NCI-H1092 treated with DMSO at 0.1 percent for 48 hours (cell line): ENCODE measurements at places on chromosomes 1 and 21.
A peak's percentile ranks its signal among the peaks of the same experiment; 100 is the strongest.

DNA sequence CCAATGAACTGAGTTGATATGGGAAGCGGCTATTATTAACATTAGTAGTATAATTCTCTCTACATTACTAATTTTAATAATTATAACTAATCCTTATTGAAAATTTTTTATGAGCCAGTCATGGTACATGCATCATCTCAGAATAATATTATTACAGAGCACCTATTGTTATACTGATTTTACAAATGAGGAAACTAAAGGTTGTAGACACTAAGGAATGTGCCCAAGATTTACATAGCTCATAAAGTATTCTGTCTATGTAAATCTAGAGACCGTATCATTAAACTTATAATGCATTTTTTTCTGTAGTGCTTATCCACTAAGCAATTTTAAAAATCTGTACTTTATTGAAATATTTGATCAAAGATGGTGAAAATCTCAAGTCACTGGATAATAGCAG lies 825.9 kb downstream of the PLA2G4A start:
- DNase-seq = no peak

- no peak for DNase-seq
Observed at GRCh38 chr21:14876524-14876840, 188.3 kb downstream of the NRIP1 start.

DNA sequence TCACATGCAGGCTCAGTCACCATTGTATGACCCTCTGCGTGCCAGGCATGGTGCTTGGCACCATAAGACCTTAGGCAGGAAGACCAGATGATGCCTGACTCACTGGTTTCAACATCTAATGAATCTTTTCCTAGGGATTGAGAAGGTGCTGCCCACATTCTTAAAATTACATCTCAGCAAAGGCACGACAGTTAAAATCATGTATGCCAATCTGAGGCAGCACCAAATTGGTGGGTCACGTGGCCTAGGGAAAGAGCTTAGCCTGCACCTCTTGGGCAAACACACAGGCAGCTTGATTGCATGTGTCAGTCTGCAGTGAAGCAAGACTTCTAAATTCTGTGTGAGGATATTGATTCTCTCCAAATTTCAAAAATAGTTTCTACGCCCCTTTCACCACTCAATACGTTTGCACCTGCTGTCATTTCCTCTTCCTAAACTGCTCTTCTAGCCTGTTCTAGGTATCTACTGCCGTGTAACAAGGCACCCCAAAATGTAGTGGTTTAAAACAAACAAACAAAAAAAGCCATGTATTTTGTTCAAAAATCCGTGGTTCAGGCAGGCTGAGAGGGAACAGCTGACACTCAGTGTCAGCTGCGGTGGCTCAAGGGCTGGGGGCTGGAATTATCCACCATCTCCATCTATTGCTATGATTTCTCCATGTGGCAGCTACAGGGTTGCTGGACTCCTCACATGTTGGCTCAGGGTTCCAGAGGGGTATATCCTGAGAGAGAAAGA lies 160.2 kb upstream of the FGGY start:
- no peak for DNase-seq

DNA sequence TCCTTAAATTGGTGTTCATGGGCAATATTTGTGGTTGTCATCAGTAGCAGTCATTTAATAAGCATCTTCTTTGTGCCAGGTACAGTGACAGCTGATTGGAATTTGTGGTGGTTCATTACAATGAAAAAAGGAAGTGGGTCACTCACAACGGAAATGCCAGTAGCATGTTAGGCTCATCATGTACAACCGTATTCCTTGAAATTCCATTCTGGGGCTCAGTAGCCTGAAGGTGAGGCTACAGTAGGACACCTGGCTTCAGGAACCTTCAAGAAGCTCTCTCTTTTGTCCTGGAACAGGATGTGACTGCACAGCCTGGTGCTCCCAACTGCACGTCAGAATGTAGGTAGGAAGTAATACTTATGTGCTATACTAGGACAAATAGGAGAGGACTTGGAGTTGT lies 93.9 kb downstream of the ST3GAL3 start:
- no peak for DNase-seq

- DNase-seq = peak; percentile 31
Observed at GRCh38 chr1:197144570-197145325, 1.7 kb downstream of the ASPM start.

DNA sequence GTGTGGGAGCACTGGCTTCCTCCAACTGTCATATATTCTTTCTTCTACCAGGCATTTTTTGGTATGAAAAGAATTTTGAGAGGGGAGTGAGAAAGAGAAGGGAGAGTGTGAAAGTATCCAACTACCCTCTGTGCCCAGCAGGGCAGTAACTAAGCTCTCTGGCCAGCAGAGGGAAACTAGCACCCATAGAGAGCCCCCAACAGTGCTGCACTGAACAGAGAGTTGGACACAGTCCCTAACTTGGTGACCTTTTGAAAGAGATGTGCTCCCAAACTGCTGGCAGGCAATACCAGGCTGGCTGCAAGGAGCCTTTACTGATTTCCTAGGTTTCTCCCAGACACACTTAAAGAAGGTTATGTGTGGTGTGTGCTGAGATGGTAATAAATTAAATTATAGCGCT lies 118.8 kb upstream of the PBX1 start:
- DNase-seq = peak; percentile 18

DNA sequence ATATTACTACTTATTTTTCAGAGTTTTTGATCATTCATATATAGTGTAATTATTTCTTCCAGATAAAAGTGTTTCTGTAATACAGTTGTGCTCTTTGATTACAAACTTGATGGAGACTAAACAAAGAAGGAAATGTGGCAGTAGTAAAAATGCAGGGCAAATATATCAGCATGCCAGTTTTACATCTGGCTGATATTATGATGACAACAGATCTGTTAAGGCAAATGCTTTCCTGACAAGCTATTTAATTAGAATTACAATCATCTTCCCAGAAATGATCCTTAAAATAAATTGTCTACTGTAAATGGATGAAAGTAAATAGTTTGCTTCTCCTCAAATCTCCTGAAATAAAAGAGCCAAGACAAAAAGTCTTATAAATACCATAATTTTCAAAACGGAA lies 1659.8 kb downstream of the BRINP3 start:
- DNase-seq = no peak

DNA sequence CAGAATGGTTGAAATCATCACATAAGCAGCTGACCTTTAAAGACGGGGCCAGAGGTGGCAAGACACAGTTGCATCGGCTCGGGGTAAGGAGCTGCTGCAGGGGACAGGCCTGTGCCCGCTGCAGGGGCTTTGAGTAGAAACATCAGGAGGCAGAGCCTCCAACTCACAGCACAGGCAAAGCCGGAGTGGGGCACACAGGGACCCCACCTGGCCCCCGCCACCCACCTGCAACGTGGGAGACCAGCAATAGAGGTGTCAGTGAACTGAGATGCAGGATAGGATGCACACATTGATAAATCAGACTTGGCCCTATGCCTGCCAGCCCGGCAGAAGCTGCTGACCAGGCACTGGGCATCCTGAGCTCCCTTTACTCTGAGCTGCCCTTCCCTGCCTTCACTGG lies 257.2 kb downstream of the NPHP4 start:
- DNase-seq = no peak

GRCh38 chr1:157770442-157771043 lies 6.4 kb downstream of the FCRL2 start:
- no peak for DNase-seq

DNA sequence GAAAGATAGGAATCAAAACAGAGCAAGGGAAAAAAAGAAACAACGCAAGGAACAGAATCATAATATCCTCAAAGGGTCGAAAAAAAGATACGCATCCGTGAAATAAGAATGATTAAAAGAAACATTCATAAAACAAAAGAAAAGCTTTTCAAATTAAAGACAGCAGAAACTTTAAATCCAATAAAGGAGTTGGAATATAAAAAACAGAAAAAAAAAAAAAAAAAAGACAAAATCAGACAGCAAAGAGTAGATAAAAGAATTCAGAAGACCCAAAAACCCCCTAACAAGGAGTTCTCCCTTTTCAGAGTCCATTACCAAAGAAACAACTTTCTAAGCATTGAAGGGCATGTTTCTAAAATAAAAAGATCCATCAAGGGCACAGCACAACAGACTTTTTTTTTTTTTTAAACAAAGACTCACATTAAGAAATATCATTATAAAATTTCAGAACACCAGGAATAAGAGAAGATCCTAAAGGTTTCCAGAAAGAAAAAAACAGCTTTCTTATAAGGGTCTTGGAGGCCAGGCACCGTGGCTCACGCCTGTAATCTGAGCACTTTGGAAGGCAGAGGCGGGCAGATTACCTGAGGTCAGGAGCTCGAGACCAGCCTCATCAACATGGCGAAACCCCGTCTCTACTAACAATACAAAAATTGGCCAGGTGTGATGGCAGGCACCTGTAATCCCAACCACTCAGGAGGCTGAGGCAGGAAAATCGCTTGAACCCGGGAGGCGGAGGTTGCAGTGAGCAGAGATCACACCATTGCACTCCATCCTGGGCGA lies 44.7 kb downstream of the ENAH start:
- no peak for DNase-seq

DNA sequence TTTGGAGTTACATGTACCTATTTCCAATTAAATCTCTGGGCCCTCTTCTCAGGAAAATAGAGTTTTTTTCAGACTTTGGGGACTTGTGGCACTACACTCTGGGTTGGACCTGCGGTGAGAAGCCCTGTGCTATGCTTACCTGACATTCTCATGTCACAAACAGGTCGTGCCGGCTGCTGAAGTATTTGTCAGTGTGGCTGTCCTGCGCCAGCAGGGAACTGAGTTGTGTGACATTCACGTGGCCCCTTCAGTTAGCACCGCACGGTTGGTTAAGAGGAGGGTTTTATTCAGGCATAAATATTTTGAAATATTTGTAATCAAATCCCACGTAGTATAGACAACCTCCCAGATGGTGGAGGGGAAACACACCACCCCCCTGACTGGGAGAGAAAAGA lies 6.3 kb upstream of the COL6A2 start:
- DNase-seq = no peak

DNA sequence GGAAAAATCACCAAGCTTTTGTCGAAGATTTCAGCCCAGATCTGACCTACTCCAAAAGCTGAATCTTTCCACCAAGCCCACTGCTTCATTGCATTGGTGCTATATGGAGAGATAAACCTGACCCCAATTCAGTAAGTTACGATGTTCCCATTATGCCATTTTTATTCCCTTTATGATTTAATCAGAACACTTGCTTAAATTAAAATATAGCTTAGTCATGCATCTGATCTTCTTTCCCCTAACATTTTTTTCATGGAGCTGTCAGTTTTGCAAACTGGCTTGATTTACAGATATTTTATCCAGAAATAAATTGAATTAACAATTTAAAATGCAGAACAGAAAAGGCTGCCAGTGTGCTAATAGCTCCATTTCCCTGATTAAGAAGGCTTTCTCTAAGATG lies 503.5 kb upstream of the C1orf87 start:
- no peak for DNase-seq

DNA sequence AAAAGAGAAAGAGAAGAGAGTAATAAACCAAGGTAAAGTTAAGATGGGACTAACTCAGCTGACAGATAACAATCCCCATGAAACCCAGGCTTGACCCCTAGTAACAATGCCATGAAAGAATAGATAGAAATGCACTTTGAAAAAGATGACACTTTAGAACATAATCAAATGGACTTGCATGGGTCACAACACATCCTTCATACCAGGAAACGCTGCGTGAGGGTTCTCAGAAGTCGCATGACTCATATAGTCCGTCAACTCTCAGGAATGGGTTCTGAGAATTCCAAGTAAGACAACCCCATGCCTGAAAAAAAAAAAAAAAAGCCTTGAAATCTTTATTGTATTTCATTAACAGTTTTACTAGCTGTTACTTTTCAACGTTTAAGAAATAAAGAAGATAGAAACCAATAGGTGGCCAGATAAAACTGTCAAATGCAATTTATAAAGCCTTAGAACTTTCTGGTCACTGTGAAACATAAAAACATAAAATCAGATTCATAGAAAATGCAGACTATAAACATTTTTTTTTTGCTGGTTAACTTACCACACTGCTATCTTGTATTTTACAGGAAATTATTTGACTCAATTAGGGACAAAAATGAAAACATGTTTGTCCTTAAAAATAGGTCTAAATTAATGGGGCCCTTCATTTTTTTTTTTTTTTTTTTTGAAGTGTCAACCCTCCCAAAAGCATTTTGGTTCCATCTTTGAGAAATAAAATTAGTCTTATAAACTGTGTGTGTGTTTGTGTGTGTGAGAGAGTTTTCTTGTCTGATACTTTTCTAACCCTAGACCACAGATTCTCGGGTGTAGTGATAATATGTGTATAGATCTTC lies 202.1 kb downstream of the NCAM2 start:
- no peak for DNase-seq

GRCh38 chr1:224430511-224431113 lies 4.0 kb downstream of the WDR26 start:
- DNase-seq = no peak

DNA sequence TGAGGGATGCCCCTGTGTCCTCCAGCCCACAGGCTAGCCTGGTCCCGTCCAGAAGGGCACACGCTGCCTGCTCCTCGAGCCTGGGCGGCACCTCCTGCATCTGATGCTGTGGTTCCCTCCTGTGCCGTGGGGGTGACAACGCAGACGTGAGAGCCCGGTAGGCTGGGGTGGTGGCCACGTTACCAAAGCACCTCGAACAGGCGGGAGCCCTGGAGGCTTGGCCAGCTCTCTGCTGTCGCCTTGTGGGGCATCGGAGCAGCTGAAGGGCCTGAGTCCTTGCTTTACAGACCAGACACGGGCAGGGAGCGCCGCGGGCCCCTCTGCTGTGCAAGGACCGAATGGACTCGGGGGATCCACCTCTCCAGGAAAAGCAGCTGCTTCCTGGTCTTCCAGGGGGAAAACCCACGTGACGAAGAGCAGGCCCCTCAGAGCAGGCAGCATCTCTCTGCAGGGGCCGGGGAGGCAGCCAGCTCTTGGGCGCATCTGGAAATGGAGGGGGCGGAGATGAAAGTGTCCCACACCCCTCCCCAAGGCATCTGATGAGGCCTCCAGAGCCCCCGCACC lies 133.3 kb downstream of the NPHP4 start:
- no peak for DNase-seq

DNA sequence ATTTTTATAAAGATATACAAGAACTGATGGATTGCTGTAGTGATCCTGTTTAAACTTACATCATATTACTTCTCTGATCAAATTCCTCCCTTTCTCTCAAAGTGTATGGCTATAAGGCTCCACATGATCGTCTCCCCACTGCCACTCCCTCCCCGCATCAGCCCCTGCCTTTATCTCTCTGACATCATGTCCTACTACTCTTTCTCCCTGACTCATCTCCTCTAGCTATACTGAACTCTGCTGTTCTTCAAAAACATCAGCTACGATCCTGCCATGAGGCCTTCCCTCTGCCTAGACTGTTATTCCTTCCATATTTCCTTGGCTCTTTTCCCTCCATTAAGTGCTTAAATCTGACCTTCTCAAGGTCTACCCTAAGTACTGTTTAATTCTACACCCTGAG lies 22.8 kb downstream of the HFM1 start:
- no peak for DNase-seq

DNA sequence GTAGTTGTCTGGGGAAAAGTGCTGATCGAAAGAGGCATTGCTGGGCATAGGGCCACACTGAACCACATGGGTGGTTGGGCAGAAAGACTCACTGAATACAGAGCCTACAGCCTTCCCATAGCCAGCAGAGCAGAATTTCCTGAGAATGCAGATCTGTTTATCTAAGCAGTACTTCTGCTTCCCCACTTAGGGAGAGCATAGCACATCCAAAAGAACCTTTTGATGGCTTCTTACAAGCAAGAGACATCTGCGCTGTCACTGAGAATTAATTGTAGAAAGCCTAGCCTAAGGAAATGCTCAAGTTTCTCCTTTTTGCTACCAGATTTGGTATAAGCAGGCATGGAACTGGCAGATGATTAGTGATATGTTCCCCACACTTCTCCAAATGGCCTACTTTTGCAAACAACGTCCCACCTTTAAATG lies 13.0 kb upstream of the KLHDC8A start:
- peak; percentile 43 for DNase-seq
